LNCaP clone FGC (cell line): ENCODE measurements at places on chromosomes 11 and 22.

- no peak for DNase-seq
Observed at GRCh38 chr11:113493206-113493605, 18.0 kb upstream of the DRD2 start.

DNA sequence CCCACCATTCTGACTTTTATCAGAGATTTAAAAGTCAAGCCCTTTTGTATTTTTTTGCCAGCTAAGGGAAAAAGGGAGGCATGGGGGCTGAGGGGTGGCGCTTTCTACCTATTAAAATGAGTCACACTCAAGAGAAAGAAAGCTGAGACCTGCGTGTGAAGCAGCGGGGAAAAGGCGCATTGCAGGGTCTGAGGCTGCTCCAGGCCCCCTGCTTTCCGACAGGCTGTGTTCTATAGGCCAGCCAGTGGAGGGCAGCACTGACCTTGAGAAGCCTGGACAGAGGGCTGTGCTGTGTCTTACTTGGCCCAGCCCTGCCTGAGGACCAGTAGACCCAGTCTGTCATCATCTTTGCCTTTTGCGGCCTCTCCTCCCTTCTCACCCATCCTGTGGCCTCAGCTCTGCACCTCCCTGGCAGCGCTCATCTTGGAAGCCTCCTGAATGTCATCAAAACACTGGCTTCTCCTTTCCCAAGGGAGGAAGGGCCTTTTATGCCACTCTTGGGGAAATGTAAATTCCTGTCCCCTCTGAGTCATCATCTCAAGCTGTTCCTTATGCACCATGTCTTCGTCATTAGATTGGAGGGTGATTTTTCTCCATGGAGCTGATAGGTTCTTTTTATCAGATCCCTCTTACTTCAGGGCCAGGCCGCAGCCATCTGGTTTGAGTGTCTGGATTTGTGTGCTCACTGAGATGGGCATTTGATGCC lies 12.6 kb upstream of the MAPK8IP1 start:
- DNase-seq: no peak

DNA sequence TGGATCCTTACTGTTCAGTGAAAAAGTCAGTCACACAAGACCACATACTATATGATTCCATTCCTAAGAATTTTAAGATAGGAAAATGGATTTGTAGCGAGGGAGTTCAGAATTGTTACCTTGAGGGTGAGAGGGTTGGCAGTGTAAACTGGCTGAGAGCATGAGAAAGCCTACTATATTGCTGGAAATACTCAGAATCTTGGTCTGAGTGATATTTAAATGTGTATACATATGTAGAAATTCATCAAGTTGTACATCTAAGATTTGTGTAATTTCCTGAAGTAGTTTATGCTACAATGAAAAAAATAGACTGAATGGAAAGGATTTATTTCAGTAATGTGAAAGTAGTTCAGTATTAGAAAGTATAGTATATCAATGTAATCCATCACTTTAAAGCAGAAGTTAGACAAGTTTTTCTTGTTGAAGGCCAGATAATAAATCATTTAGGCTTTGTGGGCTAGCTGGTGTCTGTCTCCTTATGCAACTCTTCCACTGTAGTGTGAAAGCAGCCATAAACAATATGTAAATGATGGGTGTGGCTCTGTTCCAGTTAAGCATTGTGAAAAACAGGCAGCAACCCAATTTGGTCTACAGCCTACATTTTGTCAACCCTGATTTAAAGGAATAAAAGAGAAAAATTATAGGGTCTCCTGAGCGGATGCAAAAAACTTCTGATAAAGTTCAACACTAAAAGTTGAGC lies 127.2 kb upstream of the THY1 start:
- DNase-seq: no peak

DNA sequence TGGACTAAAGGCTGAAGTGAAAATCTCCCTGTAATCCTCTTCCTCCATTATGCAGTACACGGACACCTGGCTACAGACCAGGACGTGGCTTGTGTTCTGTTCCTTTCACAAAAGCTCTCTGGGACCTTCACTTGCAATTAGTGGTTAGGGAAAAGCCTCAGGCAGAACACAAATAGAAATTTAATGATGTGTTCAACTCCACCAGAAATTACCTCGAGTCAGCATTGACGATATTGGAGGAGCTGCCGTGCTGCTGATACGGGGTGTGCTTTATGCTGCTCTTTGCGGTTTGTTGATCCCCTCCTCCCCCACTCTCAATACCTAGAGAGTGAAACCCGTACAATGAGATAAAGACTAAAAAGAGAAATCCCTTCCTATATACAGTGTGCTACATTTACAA lies 48.9 kb downstream of the POLD3 start:
- DNase-seq: no peak

- DNase-seq: no peak
Observed at GRCh38 chr11:28606930-28607329, 498.7 kb downstream of the METTL15 start.

DNA sequence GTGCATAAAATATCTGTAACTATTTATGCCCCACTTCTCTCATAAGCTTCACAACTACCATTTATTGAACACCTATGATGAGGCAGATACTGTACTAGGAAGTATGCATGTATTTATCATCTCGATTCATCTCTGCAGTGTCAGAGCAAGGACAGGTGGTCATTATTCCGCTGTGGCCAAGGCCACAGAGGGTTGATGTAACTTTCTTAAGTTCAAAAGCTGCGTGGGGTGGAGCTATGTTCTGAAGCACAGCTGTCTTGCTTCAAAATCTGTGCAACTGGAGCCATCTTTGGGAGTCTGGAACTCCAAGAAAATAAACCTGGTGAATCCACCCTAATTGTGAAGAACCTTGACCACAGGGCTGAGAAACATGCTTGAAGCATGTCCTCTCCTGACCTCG lies 60.2 kb upstream of the HMGXB4 start:
- DNase-seq: no peak

DNA sequence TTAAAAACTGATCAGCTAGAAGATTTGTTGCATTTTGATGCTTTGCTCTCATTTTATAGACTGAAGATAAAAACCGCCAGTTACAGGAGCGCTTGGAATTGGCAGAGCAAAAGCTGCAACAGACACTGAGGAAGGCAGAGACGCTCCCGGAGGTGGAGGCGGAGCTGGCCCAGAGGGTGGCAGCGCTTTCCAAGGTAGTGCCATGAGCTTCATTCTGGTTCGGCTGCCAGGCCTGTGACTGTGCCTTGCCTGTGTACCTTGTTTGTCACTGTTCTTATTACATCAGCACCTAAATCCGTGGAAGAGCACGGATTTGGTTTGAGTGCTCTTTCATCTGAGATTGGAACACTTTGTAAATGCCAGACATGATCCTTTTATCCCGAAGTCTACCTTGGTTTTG lies 61.4 kb downstream of the PPFIA1 start:
- DNase-seq: peak; percentile 14

GRCh38 chr22:34150023-34150422 lies 229.7 kb upstream of the LARGE1 start:
- DNase-seq: no peak

- DNase-seq: no peak
Observed at GRCh38 chr11:36131721-36132397, 157.4 kb downstream of the COMMD9 start.
